ENCODE measurements at places on chromosomes 11 and 22.
A peak's percentile ranks its signal among the peaks of the same experiment; 100 is the strongest.

DNA sequence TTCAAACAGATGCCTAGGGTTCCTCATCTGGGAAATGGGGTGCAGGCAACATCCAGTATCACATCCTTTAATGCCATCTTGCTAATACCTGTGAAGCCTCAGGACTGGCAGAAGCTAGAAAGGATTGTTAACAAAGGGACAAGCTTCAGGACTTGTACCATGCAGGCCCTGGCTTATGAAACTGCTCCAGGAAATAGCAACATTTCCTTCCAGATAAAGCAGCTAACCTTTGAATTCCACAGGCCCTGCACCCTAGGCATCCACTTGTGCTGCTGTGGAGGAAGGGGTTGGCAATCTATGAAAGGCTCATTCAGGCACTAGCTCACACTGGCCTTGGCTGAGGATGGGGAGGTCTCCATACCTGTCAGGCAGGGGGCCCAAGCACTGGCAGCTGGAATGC, 87.2 kb downstream of the BTBD10 start:
- no peak for DNase-seq

DNA sequence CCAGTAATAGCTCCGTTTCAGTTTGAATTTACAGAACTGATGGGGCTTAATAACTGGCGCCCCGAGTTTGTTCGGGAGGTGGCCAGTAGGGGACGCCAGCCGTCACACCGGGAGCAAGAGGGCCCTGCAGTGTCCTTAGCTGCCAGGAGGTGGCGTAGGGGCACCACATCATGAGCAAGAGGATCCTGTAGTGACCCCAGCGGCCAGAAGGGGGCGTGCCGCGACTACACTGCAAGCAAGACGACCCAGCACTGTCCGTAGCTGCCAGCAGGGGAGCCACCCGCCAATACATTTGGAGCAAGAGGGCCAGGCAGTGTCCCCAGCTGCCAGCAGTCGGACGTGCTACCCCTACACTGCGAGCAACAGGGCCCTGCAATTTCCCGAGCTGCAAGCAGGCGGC, 663.7 kb upstream of the B3GAT1 start:
- DNase-seq = peak; percentile 13

GRCh38 chr11:93295921-93296575, 34.5 kb upstream of the DEUP1 start:
- DNase-seq = no peak

DNA sequence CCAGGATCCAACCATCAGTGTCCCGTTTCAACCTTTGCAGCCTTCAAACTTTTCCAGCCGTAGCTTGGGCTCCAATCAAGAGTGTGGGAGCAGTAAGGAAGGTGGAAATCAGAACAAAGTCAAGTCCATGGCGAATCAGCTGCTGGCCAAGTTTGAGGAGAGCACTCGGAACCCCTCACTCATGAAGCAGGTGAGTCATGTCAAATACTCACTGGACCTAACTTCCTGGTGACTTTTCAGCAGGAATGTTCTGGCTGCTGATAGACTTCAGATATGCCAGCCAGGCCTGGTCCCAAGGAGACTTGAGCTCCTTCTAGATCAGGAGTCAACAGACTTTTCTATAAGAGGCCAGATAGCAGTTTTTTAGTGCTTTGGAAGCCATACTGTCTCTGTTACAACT, 129.0 kb downstream of the MICAL2 start:
- DNase-seq = no peak

GRCh38 chr11:128095466-128095981, 491.8 kb downstream of the ETS1 start:
- no peak for DNase-seq

- no peak for DNase-seq
Observed at GRCh38 chr11:7918141-7918540, 12.9 kb downstream of the OR10A6 start.

DNA sequence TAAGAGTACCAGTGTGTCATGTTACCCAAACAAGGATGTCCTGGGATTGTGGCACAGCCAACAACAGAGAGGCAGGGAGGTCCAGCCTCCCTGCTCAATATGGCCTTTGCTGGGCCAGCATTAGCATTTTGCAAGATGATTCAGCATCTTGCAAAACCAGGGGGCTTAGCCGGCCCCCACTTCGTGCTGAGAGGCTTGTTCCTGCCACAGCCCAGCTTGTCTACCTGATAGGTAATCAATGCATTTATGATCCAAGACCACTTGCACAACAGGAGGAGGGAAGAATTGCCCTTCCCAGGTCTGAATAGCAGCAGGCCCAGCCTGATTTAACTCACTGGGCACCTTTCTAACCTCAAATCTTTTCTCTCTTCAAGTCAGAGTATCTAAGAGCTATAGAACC, 189.0 kb upstream of the SYT13 start:
- DNase-seq = no peak

All from stimulated activated CD8-positive, alpha-beta memory T cell treated with anti-CD3 and anti-CD28 coated beads, Interleukin-7, amount 100 ng/mL, for 4 hours (primary cell).